ENCODE measurements at places on chromosomes 1 and 21.

DNA sequence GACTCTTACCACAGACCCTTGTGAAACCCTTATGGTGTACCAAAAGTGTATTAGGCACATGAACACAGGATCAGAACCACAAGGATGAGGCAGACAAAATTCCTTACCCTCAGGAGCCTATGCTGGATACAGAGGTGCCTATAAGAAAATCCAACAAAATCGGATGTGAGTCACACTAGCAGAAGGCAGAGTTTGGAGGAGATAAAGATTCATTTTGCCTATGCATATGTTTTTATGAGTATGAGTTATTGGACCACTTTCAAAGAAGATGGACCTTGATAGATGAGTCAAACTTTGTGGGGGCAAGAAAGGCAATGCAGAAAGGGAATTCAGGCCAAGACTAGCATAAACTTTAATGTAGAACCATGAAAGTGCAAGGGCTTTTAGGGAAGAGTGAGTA is 17.0 kb downstream of the CAMK1G start:
- DNase-seq: no peak

GRCh38 chr1:6747674-6748073 is 37.6 kb upstream of the CAMTA1 start:
- no peak for DNase-seq

DNA sequence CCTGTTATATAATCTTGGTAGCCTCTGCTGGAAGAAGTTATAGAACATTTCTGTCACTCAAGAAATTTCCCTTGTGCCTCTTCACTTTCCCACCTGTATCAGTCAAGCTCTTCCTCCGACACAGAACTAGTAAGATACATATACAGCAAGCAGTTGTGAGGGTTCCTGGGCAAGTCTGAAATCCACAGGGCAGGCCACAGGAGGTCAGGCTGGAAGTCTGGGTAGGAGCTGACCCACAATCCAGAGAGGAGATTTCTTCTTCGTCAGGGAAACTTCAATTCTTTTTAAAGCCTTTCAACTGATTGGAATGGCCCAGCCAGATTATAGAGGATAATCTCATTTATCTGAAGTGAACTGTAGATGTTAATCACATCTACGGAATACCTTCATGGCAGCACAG is 96.4 kb upstream of the FMN2 start:
- no peak for DNase-seq

- no peak for DNase-seq
Observed at GRCh38 chr1:172140591-172140990, 279.9 kb upstream of the C1orf105 start.

GRCh38 chr1:244183037-244183436 is 132.0 kb downstream of the ZBTB18 start:
- DNase-seq: no peak

- DNase-seq: no peak
Observed at GRCh38 chr1:22540337-22540736, 23.0 kb upstream of the EPHA8 start.

GRCh38 chr1:119865627-119866026 is 30.7 kb downstream of the ADAM30 start:
- no peak for DNase-seq

GRCh38 chr1:12180315-12180714 is 13.5 kb downstream of the TNFRSF1B start:
- DNase-seq: no peak

- no peak for DNase-seq
Observed at GRCh38 chr1:163397451-163398200, 75.9 kb downstream of the NUF2 start.

- no peak for DNase-seq
Observed at GRCh38 chr21:35649186-35649585, 411.1 kb downstream of the SETD4 start.

- no peak for DNase-seq
Observed at GRCh38 chr21:30555095-30555494, 6.0 kb downstream of the KRTAP19-7 start.

DNA sequence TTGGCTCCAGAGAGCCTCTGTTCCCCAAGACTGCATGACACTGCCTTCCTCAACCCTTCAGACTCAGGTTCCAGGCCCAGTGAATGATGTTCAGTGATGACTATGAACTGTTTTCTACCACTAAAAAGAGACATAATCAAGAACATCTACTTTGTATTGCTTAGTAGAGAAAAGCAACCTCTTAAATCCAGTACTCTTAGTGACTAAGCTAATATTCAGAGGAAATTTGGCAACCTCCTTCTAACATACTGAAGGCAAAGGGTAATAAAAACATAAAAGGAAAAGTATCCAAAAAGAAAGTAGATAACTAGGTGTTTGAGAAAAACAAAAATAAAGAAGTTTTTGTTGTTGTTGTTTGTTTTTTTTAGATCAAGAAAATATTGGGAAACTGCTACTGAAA is 153.3 kb upstream of the RUNX1 start:
- no peak for DNase-seq

All from SHP77 treated with DMSO at 0.1 percent for 48 hours (cell line).